ENCODE measurements at places on chromosomes 11 and 22. TPM values are rescaled to one million over a fixed set of nuclear protein-coding genes. Genes with fewer than 3 reads are reported as not detected.

DNA sequence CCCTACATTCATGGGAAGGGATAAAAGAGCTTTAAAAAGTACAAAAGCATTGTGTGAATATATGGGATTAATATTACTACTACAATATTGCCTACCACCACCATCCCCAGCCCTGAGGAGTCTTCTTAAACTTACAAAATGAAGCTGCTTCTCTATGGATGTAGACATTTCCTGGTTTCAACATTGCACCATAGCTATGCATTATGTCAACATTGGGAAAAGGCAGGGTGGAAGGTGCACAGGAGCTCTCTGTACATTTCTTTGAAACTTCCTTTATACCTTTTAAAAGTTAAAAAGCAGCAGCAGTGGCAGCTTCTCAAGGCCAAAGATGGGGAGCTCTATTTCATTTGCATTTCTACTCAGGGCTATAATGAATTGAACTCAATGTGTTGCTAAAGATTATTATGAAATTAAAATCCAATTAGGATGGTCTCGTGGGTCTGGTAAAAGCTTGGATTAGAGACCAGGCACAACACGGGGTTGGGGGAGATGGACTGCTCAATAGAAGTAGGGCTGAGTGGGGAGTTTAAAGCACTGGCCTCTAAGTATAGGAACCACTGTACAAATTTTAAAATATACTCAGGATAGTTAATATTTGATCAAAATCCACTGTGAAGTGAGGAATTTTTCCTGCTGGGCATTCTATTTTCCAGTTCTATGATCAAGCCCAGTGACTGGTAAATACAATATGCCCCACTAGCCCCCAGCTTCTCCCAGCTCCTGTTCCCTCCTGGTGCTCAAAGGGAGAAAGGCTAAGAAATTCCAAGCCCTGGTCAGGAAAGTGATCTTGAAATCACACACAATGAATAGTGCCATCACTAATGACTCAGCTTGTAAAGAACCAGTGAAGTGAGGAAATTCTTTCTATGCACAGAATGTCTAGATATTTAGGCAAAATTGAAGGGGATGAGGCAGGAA is 362.7 kb upstream of the CCDC90B start:
- no peak for DNase-seq

DNA sequence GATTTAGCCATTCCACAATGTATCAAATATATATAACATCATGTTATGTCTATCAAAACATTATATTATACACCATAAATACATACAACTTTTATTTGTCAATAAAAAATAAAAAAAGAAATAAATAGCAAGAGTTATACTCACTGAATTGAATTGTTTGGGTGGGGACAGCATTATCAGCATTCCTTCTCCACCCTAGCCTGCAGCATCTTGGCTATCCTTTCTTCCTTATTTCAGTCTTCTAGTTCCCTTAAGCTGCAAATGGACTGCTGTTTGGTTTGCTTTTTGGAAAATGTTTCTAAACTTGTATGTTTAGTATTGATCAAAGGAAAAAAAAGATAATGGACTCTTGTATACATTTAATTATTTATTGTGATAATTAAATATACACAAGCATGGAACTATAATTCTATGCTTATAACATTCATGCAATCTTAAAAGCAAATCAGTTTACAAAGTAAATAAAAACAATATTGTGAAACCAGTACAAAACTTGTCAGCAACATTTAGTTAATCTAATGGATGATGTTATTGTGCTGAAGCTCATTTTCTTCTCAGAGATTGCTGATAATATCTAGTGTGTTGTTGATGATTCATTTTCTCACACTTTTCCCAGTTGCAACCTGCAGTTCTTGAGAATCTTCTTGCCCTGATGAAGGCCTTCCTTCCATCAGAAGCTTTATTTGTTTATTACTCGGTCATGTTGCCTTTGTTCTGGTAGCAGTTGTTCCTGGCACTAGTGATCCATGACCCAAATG is 5.0 kb downstream of the ARHGAP42 start:
- DNase-seq: no peak

DNA sequence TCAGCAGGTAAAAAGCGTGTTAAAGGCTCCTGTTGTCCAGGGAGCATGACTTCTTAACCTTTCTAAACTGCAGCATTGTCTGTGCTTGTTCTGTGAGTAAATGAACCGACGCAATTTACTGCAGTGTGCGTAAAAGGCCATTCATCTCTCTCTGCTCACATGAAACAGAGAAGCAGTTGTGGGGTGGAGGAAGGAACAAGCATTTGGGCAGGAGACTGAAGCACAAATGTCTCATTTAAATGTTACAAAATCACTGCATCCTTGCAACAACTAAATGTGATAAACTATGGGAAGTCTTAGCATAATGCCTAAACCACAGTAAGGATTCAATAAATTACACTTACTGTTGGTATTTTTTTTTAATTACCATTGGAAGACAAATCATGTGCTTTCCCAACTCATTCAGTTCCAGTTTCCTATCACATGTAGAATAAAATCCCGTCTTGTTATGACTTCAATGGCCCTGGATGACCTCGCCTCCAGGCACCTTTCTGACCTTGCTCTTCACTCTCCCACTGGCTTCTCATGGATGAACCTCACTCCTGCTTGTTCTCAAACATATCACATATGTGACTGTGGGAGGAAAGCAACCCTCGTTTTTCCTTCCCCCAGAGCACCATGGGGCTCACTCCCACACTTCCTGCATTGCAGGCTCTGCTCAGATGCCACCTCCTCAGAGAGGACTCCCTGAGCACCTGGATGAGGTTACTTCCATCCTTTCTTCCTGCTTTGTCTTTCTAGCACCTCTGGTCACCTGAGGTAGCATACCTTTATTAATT is 21.6 kb upstream of the RFPL2 start:
- no peak for DNase-seq

DNA sequence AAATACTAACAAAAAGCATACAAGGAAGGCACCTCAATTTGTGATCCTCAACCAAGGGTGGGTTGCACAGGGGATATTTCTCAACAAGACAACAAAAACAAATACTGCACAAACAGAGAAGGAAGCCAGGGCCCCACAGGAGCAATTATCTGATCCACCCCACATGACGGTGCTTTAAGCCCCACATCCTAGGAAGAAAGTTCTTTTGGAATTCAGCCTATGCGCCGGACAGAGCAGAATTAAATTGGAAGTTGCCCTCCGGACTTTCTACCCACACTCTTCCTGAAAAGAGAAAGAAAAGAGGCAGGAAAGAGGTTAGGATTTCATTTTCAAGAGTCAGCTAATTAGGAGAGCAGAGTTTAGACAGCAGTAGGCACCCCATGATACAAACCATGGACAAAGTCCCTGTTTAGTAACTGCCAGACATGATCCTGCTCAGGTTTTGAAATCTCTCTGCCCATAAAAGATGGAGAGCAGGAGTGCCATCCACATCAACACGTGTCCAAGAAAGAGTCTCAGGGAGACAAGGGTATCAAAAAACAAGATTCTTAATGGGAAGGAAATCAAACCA is 40.6 kb downstream of the OSBP start:
- DNase-seq: no peak

- peak; percentile 66 for DNase-seq
These were observed 43.3 kb upstream of the EP300 start for GRCh38 chr22:41048791-41049717.

MUC6 gene
- total RNA-seq: 173 TPM

Data from mucosa of gallbladder (tissue), 1 donor.